ENCODE measurements at places on chromosomes 6 and 20. TPM values are rescaled to one million over a fixed set of nuclear protein-coding genes. Genes with fewer than 3 reads are reported as not detected.

- no peak for DNase-seq
These were observed 496.0 kb upstream of the ADGRB3 start for GRCh38 chr6:68139130-68139529.

DNA sequence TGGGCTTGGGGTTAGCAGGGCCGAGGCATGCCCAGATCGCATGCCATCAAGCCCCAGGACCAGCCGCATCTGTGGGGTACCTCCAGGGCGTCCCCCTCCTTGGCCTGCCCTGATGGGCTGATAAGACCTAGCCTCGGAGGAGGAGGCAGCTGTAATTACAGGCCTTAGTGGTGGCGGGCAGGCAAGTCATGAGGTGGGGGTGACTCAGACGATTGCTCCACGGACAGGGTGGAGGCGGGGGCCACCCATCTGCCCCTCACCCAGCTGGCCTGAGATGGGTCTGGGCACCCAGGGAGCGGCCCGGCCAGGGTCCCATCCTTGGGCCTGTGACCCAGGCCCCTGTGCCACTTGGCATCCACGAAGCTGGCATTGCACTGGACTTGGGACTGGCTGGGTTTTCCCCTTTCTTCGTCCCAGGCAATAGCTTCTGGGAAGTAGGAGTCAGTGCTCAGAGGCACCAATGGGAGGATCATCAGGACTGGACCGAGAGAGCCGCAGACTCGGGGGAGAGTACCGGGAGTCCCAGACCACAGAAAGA, 57.5 kb downstream of the CEBPB start:
- no peak for DNase-seq

- DNase-seq, result no peak
These were observed 6.7 kb downstream of the TGIF2 start for GRCh38 chr20:36579996-36580545.

Gene SNX21
- total RNA-seq, result 15.5 TPM

Gene SPATS1
- total RNA-seq, result 0.41 TPM

Gene CD93
- 10.6 TPM for total RNA-seq

DNA sequence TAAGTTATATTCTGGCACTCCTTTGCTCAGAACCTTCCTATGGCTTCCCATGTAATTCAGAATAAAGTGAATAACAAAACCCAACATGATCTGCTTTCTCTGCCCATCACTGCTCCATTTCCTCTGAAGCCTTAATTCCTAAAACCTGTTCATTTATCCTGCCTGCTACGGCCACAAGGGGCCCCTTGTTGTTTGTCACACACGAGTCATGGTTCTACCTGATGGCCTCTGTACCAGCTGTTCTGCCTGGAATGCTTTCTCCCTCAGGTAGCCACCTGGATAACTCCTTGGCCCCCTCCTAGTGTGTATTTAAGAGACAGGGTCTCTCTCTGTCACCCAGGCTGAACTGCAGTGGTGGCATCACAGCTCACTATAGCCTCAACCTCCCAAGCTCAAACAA, 26.8 kb downstream of the ERGIC3 start:
- DNase-seq, result no peak

Gene VWA7
- total RNA-seq, result under 0.01 TPM

DNA sequence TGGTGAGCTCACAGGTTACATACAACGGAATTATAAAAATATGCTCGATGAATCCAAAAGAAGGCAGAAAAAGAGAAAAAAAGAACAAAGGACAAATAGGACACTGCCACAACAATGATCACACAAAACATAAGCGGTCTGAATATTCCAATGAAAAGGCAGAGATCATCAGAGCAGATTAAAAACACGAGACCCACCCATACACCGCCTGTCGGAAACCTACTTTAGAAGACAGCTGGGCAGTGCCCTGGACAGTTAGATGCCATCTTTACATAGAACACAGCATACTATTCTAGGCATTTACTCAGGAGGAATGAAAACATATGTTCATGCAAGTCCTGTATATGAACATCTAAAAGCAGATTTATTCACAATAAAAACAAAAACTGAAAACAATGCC, 204.1 kb downstream of the TTLL2 start:
- DNase-seq, result no peak

GRCh38 chr6:16273256-16273655, 34.9 kb downstream of the GMPR start:
- DNase-seq, result no peak

Gene APOM
- 0.41 TPM for total RNA-seq

DNA sequence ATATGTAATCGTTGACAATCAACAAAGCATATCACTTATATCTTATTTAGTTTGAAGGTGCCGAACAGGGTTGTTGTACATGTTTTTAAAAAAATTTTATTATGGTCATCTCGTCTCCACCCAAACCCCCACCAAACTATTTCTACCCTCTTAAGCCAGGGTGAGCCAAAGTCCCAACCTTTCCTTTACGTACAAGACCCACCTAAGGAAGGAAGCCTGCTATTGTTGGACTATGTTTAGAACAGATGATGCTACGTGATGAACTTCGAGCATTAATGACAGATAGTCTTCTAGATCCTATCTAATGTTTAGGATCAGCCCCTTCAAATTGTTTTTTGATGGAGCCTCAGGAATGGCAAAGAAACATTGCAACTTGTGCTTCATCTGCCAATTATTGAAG, 44.4 kb downstream of the CLIC5 start:
- no peak for DNase-seq

DNA sequence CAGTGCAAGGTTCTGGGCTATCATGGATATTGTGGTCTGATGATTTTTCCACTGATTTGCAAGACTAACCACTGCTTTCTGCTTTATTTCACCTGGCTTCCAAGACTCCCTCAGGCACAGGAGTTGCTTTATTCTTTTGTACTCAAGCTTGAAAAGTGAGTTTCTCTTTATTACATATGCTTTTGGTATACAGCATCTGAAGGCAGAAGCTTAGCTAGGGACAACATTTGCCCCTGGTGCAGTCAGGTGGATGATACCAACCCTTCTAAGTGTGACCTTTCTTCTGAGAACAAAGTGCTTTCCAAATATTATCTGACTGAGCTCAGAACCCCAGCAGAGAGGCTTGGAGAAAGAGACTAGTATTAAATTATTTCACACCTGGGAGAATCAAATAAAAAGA, 94.0 kb upstream of the PHACTR1 start:
- DNase-seq, result no peak

Gene FGD2
- total RNA-seq, result 0.82 TPM

Gene TRAPPC3L
- under 0.01 TPM for total RNA-seq

Gene OGFR
- 24.1 TPM for total RNA-seq

GRCh38 chr20:44597516-44597915, 15.1 kb downstream of the PKIG start:
- no peak for DNase-seq

DNA sequence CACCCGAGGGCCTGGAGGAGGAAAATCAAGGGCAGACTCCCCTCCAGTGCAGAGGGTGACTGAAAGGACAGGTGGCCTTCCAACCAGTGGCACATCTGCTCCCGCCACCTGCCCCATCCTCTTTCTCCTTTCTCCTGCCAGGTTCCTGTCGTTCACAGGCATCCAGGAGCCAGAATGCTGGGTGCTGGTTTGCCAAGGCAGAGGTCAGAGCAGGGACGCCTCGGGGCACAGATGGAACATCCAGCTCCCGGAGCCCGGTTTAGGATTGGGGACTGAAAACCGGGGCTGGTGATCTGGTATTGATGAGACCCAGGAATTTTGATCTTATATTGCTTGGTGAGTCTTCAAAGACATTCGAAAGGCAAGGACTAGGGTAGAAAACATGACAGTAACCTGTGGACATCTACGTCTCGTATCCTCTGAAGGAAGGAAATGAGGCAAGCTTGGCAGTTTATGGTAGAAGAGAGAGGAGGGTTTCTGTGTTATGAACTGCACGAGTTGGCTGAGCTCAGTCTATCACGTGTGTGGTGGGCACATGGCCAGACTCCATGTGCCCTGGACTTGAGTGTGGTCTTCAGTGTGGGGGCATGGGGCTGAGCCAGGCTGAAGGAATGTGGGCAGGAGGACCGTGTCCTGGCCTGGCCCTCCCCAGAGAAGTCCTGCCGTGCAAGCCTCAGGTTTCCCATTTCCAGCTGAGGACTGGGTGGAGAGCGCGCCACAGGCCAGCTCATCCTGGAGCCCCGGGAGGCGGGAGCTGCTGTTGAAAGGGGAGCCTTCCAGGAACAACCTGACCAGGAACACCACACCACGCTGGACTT, 74.2 kb downstream of the IRF4 start:
- DNase-seq, result no peak

GRCh38 chr6:125469915-125470314, 168.1 kb upstream of the HDDC2 start:
- no peak for DNase-seq

GRCh38 chr20:14717134-14717999, 380.0 kb upstream of the FLRT3 start:
- no peak for DNase-seq

GRCh38 chr6:153613719-153614455, 425.2 kb upstream of the OPRM1 start:
- DNase-seq, result no peak

DNA sequence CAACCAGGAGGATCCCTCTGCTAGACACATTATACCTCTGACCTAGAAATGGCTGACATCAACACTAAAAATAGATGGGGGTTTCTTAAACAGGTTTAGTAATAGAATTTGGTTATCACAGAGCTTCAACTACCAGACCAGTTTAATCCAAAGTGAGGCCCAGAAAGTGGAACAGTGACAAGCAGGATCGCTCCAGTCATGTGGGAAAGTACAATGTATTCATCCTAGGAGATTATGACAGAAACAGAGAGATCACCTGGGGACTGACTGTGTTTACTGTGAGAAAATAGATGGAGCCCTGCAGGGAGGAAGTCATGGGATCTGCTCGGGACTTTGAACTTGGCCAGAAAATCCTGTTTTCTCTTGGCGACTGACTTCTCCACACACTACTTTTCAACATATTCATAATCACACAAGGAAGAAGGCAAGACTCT, 238.7 kb upstream of the SOX4 start:
- DNase-seq, result no peak

GRCh38 chr6:158439255-158439654, 120.6 kb upstream of the TMEM181 start:
- no peak for DNase-seq

DNA sequence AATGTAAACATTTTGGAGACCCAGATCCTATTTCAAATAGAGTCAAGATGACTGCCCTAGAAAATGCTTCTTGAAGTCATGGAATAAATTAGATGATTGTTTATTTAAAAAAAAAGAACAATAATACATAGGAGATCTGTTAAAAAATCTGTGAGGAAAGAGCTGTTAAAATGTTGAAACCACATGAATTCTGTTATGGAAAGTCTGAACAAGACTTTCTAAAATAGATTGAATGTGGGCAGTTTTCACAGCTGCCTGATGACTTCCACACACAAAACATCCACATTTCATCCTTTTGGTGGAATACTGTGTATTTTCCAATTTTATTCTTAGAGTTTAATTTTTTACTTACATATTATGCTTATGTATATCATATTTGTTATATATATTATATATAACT, 186.1 kb downstream of the LAMA2 start:
- DNase-seq, result no peak

Gene HLA-DMB
- 0.82 TPM for total RNA-seq

Gene SEMG2
- not detected for total RNA-seq

DNA sequence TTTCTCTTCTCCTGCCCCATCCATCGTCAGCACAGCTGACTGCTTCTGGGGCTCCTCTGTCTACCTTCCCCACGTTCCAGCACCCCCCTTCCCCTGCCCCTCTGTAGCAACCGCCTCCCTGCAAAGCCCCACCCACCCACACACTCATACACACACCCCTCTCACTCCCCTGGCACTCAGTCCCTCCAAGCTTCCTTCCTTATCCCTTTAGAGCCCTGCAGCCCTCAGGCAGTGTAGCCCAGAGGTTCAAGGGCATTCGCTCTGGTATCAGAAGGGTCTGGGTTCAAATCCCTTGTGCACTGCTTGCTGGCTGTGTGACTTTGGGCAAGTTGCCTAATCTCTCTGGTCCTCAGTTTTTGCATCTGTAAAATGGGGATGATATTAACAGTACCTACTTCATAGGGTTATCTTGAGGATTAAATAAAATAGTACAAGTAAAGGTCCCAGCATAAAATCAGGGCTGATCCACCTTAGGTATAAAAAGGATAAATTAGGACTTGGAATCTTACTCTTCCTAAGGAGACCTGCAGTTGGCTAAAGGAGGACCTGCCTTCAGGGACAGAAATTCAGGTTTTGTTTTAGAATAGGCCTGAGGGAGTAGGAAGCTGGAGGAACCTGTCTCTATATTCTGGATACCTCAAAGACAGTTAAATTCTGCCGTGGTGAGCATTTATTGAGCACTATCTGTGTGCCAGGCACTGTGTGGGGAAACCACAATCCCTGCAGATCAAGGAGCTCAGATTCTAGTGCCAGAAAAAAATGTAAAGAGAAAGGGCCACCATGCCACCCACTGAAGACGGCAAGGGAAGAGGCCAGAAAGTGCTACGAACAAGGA, 94.1 kb downstream of the SNX5 start:
- DNase-seq, result no peak

- no peak for DNase-seq
These were observed 34.1 kb downstream of the MEI4 start for GRCh38 chr6:77686931-77687330.

DNA sequence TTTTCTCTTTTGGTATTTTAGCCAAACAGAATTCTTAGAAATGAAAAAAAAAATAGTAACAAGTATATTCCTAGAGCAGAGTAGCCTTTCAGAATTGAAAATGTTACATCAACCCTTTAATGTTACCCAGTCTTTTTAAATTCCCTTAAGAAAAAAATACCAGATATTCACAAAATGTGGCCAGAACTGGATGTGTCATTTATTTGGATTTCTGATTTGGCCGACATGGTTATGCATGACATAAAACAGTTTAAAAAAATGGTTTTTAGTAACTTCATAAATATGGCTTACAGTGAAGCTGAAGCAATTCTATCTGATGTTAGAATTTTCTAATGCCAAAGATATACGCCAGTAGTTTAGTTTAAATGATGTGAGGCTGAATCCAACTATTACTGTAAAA, 112.0 kb downstream of the ATXN1 start:
- no peak for DNase-seq

DNA sequence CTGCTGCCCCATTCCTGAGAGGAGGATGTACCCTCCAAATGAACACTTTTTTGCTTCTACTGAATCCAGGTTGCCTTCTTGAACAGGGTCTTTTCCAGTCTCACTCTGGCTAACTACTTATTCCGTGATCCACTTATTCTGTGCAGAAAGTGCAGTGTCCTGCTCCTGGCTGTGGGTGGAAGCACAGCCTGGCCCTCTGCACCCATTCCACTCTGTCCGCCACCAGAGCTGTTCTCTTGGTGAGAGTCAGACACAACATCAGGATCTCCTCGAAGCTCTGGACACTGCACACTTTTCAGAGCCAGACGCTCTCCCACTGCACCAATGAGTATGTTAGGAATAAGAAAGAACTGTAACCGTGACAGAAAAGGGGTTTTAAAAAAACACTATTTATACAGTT, 174.2 kb downstream of the MCHR2 start:
- no peak for DNase-seq

GRCh38 chr6:157755746-157756411, 67.2 kb upstream of the SNX9 start:
- DNase-seq, result no peak

Gene DSP
- 6.9 TPM for total RNA-seq

DNA sequence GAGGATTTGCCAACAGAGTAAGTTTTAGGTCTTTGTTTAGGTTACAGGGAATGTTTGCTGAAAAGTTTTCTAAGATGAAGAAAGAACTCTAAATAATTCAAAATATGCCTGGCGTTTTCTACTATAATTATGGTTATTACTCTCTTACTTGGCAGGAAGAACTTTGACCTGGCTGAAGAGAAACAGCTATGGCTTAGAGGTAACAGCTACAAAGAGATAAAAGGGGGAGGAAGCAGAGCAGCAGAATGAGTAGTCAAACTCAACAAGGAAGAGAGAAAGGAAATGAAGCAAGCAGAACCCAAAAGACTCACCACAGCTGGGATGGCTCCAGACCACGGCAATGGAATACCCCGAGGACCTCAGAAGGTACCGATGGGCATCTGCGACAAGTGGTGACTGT, 95.6 kb downstream of the KIF16B start:
- DNase-seq, result no peak

Measured in frontal cortex (tissue), 4 donors.